D721Med (cell line): ENCODE measurements at places on chromosomes 4 and X.

GRCh38 chrX:133685822-133686221 lies 270.5 kb upstream of the GPC4 start:
- DNase-seq: no peak

DNA sequence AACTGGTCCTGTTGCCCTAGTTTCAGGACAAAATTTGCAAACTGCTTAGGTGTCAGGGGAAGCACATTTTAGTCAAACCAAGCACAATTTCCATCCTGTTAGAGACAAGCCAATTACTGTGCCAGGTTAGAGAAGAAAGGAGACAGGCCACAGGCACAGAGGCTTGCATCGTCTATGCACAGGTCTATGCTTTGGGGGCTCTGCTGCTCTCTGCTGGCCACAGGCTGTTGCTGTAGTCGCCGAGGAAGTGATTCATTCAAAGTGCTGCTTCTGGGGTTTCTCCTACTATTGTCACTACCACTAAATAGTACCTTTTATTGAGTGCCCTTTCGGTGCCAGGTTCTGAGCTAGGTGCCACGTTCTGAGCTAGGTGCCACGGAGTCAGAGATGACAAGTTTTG lies 45.5 kb downstream of the VGLL1 start:
- no peak for DNase-seq

GRCh38 chr4:147138171-147138570 lies 192.5 kb upstream of the TTC29 start:
- DNase-seq: no peak

- DNase-seq: no peak
These were observed 61.2 kb upstream of the RAI2 start for GRCh38 chrX:17922303-17922702.

DNA sequence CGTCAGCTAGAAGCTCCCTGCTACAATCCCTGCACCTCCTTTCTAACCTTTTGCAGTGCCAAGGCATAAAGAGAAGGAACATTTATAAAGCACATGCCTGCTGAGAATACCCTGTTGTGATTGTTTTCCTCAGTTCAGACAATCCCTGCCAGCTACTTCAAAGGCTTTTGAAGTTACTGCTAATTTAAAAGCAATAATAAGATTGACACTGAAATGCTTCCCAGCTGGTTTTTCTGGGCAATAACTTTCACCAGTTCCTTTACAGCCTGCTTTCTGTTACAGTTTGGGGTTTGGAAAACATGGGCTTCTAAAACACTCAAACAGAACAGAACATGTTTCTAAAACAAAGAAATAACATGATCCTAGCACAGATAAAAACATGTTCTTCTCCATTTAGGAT lies 232.3 kb upstream of the CPEB2 start:
- DNase-seq: no peak

- no peak for DNase-seq
These were observed 15.5 kb downstream of the SPRY1 start for GRCh38 chr4:123412091-123412505.

- no peak for DNase-seq
These were observed 27.8 kb upstream of the HNRNPD start for GRCh38 chr4:82401600-82401999.

GRCh38 chrX:87518504-87518903 lies 902 bp downstream of the KLHL4 start:
- DNase-seq: no peak
